ENCODE measurements at places on chromosomes 11 and 22.

DNA sequence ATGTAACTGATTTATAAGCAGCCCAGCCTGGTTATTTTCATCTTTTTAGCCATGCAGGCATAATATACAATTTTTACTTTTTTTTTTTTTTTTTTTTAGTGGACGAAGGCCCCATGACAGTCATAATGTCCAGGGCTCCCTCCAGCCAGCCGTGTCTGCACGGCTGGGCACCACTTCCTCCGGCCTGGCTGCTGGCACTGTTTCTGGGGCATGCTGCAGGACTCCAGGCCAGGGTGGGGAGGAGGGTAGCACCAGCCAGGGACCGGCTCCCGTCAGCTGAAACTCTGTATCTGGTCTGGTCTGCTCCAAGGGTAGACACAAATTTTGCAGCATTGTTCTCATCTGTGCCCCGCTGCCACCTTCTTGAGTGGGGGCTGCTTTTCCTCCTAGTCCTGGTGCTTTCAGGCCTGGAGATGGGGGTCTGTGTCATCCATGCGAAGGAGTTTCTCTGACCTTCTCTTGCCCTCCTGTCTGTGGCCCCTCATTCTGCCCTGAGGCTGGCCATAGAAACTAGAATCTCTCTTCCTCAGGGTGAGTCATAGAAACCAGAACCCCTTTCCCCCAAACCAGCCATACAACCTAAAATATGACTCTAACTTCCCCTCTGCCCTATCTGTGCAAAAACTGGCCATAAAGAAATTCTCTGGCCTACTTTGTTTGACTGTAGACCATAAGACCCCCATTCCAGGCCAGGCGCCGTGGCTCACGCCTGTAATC is 9.2 kb upstream of the RRP7A start:
- DNase-seq: no peak

GRCh38 chr11:117225553-117226170 is 6.2 kb downstream of the PCSK7 start:
- no peak for DNase-seq

DNA sequence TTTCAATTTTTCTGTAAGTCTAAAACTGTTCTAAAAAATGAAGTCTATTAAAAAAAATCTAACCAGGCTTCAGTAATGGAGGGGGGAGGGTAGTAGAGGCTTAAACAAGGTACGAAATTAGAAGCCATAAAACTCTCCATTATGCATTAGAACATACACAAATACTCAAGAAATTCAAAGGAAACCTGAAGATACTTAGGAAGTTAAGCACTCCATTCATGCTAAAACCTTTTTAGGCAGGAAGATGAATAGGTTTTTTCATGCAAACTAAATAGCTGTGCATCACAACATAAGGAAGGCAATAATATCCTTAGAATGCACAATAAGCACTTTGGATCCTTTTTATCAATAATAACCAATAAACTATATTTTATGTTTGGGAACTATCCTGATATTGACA is 2.4 kb downstream of the RAB6A start:
- no peak for DNase-seq

GRCh38 chr11:86639137-86639536 is 33.3 kb downstream of the ME3 start:
- no peak for DNase-seq

DNA sequence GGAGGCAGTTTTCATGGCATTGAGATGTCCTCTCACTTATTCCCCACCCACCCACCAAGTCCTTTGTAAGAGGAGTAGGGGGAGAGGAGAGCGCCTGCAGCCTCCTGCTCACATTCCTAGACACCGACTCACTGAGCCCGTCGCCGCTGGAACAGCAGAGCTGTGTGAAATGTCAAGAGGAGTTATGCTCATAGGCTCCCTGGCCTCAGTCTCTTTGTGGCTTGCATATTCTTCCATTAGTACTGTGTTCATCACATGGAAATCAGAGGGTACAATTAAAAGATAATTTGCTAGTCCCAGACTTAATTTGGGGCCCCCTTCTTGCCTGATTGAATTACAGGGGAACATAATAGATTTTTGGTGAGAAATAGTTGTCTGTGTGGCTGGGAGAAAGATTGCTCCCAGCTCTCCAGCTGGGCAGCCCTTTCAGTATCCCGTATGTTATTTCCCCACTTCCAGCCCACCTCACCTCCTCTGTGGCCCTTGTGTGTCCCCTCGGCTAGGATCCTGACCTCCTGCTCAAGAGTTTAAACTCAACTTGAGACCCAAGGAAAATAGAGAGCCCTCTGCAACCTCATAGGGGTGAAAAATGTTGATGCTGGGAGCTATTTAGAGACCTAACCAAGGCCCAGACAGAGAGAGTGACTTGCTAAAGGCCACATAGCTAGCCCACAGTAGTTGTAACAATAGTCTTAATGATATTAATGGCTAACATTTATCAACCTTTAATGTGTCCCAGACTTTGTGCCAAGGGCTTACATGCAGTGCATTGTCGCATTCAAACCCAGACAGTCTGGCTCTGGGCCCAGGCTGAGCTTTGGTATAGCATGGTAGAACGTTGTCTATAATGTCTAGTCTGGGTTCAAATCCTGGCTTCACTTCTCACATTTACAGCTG is 32.2 kb downstream of the LIMK2 start:
- no peak for DNase-seq

GRCh38 chr11:15688351-15688792 is 573.6 kb downstream of the INSC start:
- no peak for DNase-seq

GRCh38 chr11:12789054-12789453 is 114.8 kb downstream of the TEAD1 start:
- DNase-seq: no peak

DNA sequence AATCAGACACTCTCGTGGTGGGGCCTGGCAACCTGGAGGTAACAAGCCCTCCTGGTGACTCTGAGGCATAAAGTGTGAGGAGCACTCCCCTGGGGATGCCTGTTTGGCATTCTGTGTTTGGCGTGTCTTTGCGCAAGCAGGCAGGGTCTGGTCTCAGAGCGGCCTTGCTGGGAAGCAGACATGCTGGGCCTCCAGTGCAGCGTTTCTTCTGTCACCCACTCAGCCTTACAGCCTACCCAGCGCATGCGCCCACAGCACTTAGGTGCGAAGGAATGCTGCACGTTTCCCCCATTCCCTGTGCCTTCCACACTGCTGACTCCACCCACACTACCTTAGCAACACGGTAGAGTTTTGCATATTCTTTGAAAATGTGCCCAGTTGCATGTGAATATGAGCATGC is 7.4 kb upstream of the CXCR5 start:
- no peak for DNase-seq

- DNase-seq: no peak
These were observed 9.4 kb downstream of the NCF4 start for GRCh38 chr22:36870250-36870649.

- DNase-seq: no peak
These were observed 39.9 kb upstream of the ANO1 start for GRCh38 chr11:70038034-70038834.

- peak; percentile 25 for DNase-seq
These were observed 35.0 kb upstream of the EHF start for GRCh38 chr11:34585735-34586487.

DNA sequence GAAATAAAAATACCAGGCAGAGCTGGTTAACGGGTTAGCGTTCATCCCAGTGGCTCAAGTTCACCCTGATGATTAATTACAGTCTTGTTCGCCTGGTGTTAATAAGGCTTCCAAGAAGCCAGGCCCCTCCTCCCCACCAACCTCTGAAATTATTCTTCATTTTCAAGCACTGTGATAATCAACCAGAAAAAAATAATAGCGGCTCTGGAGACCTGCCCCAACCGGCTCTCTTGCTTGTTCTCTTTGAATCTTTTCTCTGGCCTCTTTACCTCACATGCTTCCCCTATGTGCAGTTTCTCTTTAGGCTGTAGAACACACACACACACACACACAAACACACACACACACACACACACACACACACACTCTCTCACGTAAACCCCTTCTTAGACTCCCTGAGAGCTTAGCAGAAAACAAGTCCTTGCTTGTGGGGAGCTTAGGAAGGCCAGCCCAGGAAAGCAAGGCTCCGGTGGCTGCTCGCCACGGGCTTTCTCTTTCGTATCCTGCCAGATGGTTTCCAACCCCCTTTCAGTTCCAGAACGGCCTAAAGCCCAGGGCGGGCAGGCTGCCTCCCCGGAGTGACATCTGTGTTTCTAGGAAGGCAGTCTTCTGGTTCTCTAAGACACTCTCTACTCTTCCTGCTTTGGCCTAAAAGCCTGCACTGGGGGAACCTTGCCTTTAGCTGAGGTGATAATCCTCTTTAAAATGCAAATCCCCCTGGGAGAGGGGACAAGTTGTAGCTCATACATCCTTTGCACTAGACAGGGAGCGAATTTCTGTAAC is 106.4 kb upstream of the SESN3 start:
- DNase-seq: peak; percentile 61

GRCh38 chr11:84300092-84300491 is 1013.9 kb upstream of the CCDC90B start:
- no peak for DNase-seq

GRCh38 chr22:17918840-17919239 is 105.5 kb downstream of the MICAL3 start:
- no peak for DNase-seq

GRCh38 chr22:45686836-45687235 is 15.2 kb downstream of the ATXN10 start:
- no peak for DNase-seq

- no peak for DNase-seq
These were observed 56.4 kb downstream of the ARFGAP3 start for GRCh38 chr22:42800451-42801251.

- peak; percentile 10 for DNase-seq
These were observed 390.1 kb downstream of the CTTN start for GRCh38 chr11:70788248-70789022.

DNA sequence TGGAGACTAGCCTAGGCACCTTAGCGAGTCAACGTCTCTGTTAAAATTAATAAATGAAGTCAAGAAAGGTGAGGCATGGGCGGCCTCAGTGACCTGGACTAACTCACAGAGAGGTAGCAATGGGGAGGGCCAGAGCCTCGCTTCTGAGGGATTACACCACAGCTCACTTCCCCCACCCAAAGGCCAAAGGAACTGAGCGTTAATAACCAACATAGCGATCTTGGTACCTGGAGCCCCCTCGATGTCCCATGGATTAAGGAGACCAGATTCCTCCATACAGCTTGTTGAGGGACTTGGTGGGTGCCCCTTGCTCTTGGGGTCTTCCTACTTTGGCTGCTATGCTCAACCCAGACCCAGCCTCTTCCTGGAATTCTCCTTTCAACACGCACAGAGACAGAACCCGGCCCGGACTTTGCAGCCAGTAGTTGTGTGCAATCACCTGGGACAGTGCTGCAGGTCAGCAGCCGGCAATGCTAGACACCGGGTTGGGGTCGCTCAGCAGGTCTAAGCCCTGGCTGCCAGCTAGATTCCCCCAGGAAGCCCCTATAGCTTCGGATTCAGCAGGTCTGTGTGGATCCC is 70.6 kb downstream of the BCR start:
- DNase-seq: no peak

DNA sequence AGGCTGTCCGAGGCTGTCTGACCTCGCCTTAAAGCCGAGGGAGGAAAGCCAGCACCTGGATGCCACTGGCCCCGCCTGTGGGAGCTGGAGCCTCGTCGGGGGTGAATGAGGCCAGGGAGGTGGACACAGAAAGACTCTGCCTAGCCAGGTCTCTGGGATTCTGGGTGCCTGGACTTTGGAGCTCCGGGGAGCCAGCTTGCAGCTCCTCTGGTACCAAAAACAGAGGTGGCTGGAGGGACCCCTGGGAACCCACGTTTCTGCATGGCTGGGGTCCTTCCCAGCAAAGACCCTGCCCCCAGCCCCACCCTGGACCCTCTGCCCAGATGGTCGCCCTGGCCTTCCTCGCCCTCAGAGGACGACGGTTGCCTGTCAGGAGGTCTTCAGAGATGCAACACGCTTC is 239.7 kb downstream of the BRD1 start:
- DNase-seq: no peak

GRCh38 chr11:73159297-73159696 is 17.2 kb upstream of the FCHSD2 start:
- no peak for DNase-seq

- no peak for DNase-seq
These were observed 92.9 kb upstream of the PARVA start for GRCh38 chr11:12284316-12285050.
